ENCODE measurements at places on chromosomes 12 and 14. TPM values are rescaled to one million over a fixed set of nuclear protein-coding genes. Genes with fewer than 3 reads are reported as not detected.

TSPAN19 gene
- not detected for total RNA-seq

KRT79 gene
- not detected for total RNA-seq

KRT8 gene
- 54.3 TPM for total RNA-seq

OVCH1 gene
- 2.6 TPM for total RNA-seq

CLEC14A gene
- 192 TPM for total RNA-seq

C12orf54 gene
- total RNA-seq: not detected

PRR4 gene
- total RNA-seq: not detected

KRT75 gene
- not detected for total RNA-seq

TAS2R7 gene
- total RNA-seq: not detected

GPR84 gene
- not detected for total RNA-seq
